ENCODE measurements at places on chromosomes 5 and 9.

GRCh38 chr5:36442796-36443195 is 141.1 kb upstream of the RANBP3L start:
- DNase-seq = no peak

DNA sequence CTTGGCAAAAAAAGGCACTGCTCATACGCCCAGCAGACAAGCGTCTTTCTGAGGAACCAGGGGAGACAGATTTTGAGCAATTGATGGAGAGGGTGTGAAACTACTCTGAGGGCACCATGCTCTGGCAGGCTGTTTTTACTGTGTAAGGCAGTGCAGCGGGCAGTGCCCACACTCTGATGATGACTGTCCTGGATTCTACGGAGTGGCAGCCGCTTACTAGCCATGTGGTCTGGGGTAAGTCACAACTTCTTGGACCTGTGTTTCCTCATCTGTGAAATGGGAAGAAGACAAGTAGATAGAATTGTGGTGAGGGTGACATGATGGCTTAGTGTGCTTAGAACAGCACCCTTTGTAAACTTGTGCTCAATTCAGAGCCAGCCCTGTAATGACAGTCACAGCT is 38.8 kb downstream of the FABP6 start:
- no peak for DNase-seq

GRCh38 chr5:102937894-102938293 is 182.0 kb downstream of the GIN1 start:
- DNase-seq = no peak

- DNase-seq = no peak
Measured at GRCh38 chr9:115980976-115981375, 172.6 kb upstream of the PAPPA start.

GRCh38 chr5:150178262-150178661 is 11.6 kb upstream of the SLC6A7 start:
- DNase-seq = no peak

DNA sequence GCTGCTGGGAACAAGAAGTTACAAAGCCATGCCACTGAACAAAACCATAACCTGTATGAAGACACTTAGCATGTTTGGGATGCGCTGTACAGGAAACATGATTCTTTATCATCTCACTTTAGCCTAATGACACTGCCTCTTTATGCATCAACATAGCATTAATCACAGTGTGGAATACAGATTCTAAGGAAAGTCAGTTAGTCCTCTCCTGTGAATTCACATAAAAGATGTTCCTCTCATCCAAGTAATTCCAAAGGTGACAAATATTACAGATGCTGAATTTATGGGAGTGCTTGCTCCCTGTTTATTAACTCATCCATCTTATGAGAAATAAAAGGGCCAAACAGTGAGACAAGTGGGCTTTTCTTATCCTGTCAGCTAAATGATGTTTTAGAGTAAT is 1677.7 kb downstream of the EFNA5 start:
- DNase-seq = no peak
